ENCODE measurements at places on chromosomes 13 and 19.

DNA sequence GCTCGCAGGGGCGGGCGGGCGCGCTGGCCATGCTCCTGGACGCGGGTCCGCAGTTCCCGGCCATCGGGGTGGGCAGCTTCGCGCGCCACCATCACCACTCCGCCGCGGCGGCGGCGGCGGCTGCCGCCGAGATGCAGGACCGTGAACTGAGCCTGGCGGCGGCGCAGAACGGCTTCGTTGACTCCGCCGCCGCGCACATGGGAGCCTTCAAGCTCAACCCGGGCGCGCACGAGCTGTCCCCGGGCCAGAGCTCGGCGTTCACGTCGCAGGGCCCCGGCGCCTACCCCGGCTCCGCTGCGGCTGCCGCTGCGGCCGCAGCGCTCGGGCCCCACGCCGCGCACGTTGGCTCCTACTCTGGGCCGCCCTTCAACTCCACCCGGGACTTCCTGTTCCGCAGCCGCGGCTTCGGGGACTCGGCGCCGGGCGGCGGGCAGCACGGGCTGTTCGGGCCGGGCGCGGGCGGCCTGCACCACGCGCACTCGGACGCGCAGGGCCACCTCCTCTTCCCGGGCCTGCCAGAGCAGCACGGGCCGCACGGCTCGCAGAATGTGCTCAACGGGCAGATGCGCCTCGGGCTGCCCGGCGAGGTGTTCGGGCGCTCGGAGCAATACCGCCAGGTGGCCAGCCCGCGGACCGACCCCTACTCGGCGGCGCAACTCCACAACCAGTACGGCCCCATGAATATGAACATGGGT is 599 bp downstream of the ZIC2 start:
- peak; percentile 59 for DNase-seq

- DNase-seq = no peak
Observed at GRCh38 chr19:51905206-51905605, 389 bp upstream of the ZNF649 start.

DNA sequence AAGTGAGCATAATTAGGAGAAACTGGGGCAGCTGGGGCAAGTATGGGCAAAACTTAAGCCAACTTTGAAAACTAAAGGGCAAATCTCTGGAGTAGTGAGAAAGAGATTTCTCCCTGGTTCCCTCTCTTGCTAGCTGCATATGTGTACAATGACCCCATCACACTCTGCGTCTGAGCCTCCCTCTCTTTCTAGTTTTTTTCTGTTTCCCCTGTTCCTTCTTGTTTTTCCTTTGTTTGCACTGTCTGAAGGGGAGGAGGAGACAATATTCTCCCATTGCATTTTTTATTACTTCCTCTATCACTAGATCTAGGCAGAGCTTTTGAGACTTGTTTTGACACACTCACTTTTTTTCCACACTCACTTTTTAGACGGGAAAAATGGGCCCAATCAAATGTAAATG is 11.2 kb upstream of the CLDN10 start:
- no peak for DNase-seq

- no peak for DNase-seq
Observed at GRCh38 chr19:7101498-7102253, 32.2 kb downstream of the ZNF557 start.

DNA sequence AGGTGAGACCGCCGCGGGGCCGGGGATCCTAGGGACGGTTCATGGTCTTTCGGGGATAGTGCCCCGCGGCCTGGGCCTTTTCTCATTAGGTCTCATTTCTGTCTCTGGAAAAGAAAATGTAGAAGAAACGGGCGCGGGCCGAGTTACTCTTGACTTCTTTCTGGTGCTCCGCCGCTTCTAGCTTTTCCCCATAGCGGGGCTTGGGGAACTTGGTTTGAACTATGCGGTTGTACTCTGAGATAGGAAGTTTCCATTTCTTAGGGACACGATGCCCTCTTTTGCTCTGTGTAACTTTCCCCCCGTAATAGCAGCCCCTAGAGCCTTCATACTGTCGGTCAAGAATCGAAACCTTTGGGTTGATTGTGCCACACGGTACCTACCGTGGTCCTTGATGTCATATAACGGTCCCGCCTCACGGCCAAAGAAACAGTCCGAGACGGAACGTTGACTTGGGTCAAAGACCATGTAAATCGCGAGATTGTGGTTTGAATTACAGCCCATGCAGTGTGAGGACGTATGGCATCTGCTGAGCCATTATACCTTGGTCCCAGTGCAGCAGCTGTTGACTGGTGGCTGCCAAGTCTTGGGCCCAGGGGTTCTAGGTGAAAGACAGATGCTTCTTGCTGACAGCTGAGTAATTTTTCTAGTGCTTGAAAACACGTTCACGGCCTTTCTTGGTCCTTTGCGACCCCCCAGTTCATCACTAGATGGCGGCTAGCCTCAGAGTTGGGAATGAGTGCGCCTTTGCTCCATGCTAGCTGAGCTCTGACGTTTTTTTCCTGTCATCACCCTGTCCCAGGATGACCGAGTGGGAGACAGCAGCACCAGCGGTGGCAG is 487 bp downstream of the RPS5 start:
- DNase-seq = no peak

- no peak for DNase-seq
Observed at GRCh38 chr19:35929876-35930275, 6.3 kb upstream of the LRFN3 start.
